RPMI8226 (cell line): ENCODE measurements at places on chromosomes 1 and 21.

GRCh38 chr1:110120960-110121561 lies 8.8 kb downstream of the UBL4B start:
- no peak for DNase-seq

DNA sequence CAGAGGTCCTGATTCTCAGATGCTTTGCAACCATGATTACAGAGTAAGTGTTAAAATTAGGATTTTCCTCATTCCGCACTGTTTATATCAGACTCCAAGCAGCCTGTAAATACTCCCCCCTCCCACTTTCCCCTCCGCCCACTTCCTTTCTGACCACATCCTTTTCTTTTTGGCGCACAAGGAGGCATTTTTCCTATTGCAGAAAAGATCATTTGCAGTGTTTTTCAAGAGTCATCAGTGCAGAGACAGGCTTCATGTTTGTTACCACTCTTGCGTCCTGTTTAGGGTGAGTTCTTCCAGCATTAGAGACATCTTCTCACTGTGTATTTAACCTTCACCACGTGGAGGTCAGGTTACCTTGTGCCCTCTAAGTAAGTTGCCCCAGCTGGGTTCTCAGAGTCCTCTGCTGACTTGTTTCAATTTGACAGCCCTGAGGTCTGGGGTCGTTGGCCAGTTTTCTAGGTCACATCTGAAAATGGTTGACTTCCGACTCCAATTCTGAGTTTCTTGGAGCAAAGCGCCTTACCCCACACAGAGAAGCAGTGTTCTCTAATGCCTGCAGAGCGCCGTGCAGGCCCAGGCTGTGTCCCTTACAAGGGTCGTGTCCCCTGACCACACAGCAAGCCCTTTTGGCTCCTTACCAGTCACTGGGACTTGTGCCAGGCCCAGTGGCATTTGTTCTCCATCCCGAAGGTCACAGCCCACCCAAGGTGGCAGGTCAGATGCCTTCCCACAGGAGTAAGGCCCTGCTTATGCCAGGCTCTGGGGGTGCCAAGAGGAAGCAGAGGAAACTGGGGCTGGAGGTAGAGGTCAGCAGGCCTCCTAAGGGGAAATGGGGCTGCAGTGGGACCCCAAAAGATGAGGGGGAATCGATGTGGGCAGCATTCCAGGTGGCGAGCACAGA lies 85.6 kb downstream of the FAM78B start:
- DNase-seq = no peak

GRCh38 chr1:158185770-158186169 lies 5.1 kb downstream of the CD1D start:
- no peak for DNase-seq

- peak; percentile 64 for DNase-seq
Observed at GRCh38 chr1:110829955-110830553, 42.9 kb upstream of the CD53 start.

DNA sequence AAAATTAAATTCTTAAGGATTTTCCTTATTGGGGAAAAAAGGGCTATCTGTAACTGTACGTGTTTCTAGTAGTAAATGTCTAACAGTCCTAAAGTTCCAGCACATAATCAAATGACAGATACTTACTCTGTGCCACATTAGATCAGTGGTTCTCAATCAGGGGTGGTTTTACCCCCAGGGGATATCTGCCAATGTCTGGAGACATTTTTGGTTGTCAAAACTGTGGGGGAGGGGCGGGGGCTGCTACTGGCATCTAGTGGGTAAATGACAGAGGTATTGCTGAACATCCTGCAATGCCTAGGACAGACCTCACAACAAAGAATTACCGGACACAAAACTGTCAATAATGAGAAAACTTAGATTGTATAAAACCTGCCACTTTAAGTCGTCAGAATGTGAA lies 33.4 kb upstream of the PTPRC start:
- no peak for DNase-seq

GRCh38 chr1:97314685-97315084 lies 593.1 kb downstream of the PTBP2 start:
- DNase-seq = no peak

GRCh38 chr21:44713130-44713529 lies 1.8 kb upstream of the TSPEAR start:
- no peak for DNase-seq

DNA sequence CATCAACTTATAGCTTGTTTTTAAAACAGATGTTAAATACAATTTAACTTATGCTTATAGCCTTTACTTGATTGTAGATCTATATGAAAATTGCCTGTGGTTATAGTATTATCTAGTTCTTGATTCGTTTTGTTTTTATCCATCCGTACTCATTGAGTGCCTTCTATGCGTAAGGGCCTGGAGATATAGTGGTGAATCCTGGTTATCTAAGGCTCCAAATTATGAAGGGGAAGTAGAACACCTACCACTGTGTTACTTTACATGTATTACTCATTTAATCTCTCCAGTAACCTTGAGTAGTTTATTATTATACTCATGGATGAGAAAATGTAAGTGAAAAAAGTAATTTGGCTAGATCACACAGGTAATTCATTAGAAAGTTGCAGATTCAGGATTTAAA lies 121.8 kb downstream of the OSBPL9 start:
- DNase-seq = no peak

GRCh38 chr21:44903050-44903685 lies 17.5 kb downstream of the ITGB2 start:
- no peak for DNase-seq

- no peak for DNase-seq
Observed at GRCh38 chr1:95752515-95753381, 518.7 kb downstream of the RWDD3 start.
